ENCODE measurements at places on chromosomes 12 and 14.
A peak's percentile ranks its signal among the peaks of the same experiment; 100 is the strongest.

DNA sequence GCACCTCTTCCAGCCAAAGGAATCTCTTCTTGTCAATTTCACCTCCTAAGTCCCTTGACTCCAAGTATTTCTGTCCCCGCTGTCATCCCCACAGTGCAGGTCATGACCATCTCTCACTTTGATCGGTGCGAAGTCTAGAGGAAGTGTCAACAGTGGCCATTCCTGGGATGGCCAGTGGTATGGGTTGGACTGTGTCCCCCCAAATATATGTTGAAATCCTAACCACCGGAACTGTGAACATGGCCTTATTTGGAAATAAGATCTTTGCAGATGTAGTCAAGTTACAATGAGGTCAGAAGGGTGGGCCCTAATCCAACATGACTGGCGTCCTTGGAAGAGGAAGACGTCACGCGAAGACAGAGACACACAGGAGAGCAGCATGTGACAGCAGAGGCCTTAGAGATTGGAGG is 155.9 kb upstream of the PRMT8 start:
- no peak for DNase-seq

- no peak for DNase-seq
Measured at GRCh38 chr12:50662116-50662510, 101.8 kb upstream of the ATF1 start.

- DNase-seq, result no peak
Measured at GRCh38 chr14:60153991-60154390, 11.2 kb downstream of the DHRS7 start.

GRCh38 chr14:53742233-53742620 is 214.4 kb downstream of the BMP4 start:
- no peak for DNase-seq

DNA sequence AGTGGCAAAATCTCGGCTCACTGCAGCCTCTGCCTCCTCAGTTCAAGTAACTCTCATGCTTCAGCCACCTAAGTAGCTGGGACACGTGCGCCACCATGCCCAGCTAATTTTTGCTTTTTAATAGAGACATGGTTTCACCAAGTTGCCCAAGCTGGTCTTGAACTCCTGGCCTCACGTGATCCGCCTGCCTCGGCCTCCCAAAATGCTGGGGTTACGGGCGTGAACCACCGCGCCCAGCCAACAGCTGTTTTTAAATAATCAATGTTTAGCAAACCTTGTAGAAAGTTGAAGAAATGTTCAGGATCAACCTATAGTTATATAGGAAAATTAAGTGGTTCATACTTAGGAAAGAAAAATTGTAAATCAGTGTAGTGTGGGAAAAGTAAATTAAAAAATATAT is 6.0 kb upstream of the HSP90AA1 start:
- DNase-seq, result no peak

- DNase-seq, result no peak
Measured at GRCh38 chr14:103280278-103280928, 53.6 kb upstream of the EIF5 start.

DNA sequence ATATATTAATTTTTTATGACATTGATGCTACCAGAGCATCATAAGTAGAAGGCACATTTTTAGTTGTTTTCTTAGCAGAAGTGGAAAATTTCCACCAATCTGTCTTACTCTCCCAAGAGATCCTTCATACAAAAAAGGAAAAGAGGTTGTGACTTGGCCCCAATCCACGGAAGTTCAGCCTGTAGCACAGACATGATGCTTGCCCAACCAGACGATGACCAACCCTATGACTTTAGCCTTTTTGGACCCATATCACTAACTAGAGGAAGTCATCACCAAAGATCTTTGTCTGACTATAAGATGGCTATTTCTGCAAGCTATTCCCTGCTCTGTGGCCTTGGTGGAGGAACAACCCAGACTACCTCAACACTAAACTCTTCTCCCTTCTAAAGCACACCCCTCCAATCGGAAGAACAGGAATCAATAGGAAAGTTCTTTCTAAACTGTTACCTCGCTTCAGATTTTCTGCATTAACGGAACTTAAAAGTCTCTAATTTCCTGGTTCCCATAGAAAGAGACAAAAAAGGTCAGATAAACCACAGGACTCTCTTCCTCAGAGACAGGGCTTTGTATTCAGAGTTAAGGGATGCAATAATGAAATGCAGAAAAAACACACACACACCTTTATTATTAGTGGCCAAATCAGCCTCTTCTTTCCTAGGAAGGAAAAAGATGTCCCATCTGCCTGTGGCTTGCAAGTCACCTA is 4.1 kb upstream of the RHOJ start:
- no peak for DNase-seq

DNA sequence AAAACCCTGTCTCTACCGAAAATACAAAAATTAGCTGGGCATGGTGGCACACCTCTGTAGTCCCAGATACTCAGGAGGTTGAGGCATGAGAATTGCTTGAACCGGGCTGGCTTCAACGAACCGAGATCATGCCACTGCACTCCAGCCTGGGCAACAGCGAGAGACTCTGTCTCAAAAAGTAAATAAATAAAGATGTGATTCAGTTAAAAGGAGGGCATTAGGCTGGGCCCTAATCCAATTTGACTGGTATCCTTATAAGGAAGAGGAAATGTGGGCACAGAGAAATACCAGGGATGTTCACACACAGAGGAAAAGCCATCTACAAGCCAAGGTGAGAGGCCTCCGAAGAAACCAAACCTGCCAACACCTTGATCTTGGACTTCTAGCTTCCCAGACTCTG is 10.1 kb upstream of the DCAF4 start:
- no peak for DNase-seq

DNA sequence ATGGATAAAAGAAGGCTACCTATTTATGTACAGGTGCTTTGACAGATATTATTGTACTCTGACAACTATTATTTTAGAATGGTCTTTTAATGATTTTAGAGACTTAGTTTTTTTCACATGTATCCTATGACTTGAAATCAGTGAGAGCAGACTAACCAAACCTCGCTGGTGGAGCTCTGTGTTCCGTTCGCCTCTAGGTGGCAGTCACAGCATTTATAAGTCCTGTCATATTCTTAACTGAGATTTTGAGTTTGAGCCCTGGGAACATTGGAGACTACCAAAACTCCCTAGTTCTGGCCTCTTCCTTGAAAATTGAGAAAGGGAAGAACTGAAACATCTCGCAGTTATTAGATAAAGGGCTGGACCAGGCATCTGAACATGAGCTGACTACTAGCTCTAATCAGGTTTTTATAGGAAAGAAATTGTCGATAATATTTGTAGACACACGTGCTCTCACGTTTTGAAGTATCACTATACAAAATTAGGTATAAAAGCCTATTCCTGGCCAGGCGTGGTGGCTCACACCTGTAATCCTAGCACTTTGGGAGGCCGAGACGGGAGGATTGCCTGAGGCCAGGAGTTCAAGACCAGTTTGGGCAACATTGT is 48.3 kb downstream of the TTLL5 start:
- DNase-seq, result peak; percentile 46
